ENCODE measurements at places on chromosomes 1 and 21.

- DNase-seq, result no peak
Measured at GRCh38 chr1:110555807-110556470, 37.0 kb upstream of the KCNA10 start.

DNA sequence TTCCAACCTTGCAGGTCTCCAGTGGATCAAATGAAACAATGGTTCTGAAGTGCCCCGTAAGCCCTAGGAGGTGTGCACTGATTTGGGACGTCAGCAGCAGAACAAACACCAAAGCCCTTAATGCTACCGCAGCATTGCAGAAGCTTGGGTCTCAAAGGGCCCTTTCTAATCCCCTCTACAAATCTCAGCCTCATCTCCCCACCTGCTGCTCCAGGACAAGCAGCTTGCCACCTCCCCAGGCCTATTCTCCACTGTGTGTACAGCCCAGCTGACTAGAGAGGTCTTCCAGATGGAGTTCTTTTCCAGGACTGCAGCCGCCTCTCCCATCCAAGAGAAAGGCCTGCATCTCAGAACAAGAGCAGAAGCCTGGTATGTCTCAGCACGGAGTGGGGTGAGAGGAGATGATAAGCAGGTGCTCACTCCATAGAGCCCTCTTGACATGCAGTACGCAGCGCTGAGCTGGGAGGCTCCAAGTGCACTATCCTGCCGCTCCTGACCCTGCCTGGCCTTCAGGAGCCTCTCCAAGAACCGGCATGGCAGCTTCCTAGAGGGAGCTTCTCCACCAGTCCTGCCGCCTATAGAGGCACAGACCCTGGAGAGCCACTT is 46.3 kb downstream of the MRPL37 start:
- no peak for DNase-seq

DNA sequence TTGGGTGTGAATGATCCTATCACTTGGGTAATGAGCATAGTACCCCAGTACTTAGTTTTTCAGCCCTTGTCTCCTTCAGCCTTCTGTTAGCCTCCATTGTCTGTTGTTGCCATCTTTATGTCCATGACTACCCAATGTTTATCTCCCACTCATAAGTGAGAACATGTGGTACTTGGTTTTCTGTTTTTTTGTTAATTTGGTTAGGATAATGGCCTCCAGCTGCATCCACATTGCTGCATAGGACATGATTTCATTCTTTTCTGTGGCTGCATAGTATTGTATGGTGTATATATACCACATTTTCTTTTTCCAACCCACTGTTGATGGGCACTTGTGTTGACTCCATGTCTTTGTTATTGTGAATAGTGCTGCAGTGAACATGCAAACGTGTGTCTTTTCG is 39.6 kb upstream of the GPR52 start:
- no peak for DNase-seq

GRCh38 chr21:34857874-34858273 is 189.1 kb downstream of the CLIC6 start:
- no peak for DNase-seq

- DNase-seq, result no peak
Measured at GRCh38 chr1:76543495-76543894, 323.8 kb upstream of the ST6GALNAC5 start.

- no peak for DNase-seq
Measured at GRCh38 chr1:227891223-227891954, 56.3 kb downstream of the WNT9A start.

Measured in stimulated activated CD4-positive, alpha-beta T cell treated with anti-CD3 and anti-CD28 coated beads, Interleukin-2, amount 100 ng/mL, for 4 hours (primary cell).